T-helper 17 cell (primary cell): ENCODE measurements at places on chromosomes 6 and 20. TPM values are rescaled to one million over a fixed set of nuclear protein-coding genes. Genes with fewer than 3 reads are reported as not detected.

DNA sequence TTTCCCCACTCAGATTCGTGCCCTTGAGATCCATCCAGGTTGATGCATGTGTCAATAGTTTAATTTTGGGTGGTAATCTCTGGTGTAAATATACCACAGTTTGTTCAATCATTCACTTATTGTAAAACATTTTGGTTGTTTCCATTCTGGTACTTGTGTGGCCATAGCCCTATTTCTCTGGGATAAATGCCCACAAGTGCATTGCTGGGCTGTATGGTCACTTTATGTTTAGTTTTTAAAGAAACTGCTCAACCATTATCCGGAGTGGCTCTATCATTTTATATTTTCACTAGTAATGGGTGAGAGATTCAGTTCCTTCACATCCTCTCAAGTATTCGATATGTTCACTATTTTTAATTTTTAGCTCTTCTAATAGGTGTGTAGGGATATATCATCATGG, 60.7 kb upstream of the RNF24 start:
- no peak for DNase-seq
- no peak overlapping the region for H3K27ac ChIP-seq

GRCh38 chr6:43742931-43743632, 26.9 kb upstream of the VEGFA start:
- H3K4me3 ChIP-seq, result no peak overlapping the region
- H3K27ac ChIP-seq, result peak overlapping the region; percentile 69
- H3K4me1 ChIP-seq, result peaks cover 5% of the 10 kb centered on the region
- no peaks in the 10 kb centered on the region for H3K36me3 ChIP-seq
- no peak for DNase-seq
- H3K27me3 ChIP-seq, result peaks cover 34% of the 10 kb centered on the region

DNA sequence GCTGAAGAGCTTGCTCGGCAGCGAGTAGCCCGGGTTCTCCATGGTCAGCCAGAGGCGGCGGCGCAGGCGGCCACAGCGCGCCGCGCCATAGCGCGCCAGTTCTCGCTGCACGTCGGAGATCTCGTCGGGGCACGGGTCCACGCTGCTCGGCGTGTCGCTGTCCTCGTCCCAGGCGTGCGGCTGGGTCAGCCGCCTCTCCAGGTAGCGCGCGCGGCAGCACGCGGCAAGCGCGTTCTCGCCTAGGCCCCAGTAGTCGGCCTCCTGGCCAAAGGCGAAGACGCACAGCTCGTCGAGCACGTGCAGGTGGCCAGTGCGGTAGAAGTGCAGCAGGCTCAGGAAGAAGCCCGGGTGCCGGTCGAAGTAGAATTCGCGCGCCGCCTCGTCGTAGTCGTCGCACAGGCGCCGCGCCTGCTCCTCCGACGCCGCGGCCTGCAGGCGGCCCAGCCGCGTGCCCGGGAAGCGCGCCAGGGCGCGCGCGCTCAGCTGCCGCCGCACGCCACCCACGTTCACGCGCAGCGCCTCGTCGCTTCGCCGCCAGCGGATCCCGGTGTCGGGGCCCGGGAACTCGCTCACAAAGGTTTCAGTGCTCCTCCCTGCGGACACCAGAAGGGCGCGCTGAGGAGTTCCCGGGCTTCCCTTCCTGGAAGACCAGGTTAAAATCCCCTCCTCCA, 2.7 kb downstream of the KCNS1 start:
- H3K36me3 ChIP-seq, result no peaks in the 10 kb centered on the region
- peaks cover 12% of the 10 kb centered on the region for H3K4me1 ChIP-seq

- H3K4me3 ChIP-seq, result no peak overlapping the region
- peaks cover 13% of the 10 kb centered on the region for H3K27me3 ChIP-seq
- H3K36me3 ChIP-seq, result no peaks in the 10 kb centered on the region
- H3K4me1 ChIP-seq, result peaks cover 12% of the 10 kb centered on the region
- no peak for DNase-seq
- H3K27ac ChIP-seq, result no peak overlapping the region
These were observed 15.0 kb downstream of the HSPA12B start for GRCh38 chr20:3747471-3747870.

DNA sequence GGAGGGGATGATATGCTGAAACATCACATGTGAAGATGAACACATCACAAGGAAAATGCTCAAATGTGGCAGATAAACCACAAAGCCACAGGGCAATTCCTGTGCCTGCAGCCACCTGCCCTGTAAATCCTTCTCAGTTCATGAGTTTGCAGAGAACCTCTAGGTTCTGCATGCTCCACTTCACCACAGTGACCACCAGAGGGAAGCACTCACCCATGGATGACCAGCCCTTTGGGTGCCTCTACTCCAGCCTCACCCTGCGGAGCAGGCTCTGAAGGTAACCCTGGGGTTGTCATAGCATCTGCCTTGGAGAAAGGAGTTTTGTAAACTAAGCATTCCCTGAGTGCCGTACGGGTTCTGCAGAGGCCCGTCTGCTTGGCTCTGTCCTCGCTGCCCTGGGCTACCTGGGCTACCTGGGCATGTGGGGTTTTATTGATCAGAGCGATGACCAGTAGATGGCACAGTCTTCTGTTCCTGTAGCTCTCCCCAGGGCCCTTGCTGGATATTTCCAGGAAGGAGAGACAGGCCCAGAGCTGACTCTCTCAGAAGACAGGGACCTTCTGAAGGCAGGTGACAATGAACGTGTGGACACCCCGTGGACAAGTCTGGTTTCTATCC, 31.7 kb upstream of the CST1 start:
- H3K4me1 ChIP-seq, result no peaks in the 10 kb centered on the region
- no peaks in the 10 kb centered on the region for H3K36me3 ChIP-seq
- no peak for DNase-seq
- no peaks in the 10 kb centered on the region for H3K27me3 ChIP-seq
- H3K4me3 ChIP-seq, result no peak overlapping the region

DNA sequence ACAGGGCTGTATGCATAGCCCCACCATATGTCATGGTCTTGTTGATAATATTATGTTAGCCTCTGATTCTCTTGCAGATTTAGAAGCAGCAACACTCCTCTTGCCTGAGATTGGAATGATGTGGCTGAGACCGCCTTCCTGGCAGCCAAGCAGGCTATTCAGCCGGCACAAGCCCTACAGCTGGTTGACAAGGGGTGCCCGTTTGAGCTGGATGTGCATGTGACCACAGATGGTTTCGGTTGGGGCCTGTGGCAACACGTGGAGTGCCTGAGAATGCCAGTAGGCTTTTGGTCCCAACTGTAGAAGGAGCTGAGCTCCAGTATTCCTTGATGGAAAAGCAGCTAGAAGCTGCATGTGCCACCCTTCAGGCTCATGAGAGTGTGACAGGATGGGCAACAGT, 303.6 kb upstream of the POU3F2 start:
- no peaks in the 10 kb centered on the region for H3K36me3 ChIP-seq
- H3K27me3 ChIP-seq, result no peaks in the 10 kb centered on the region
- H3K4me1 ChIP-seq, result no peaks in the 10 kb centered on the region
- H3K4me3 ChIP-seq, result no peak overlapping the region

GRCh38 chr6:25025248-25025918, 89.6 kb upstream of the RIPOR2 start:
- H3K36me3 ChIP-seq, result no peaks in the 10 kb centered on the region
- H3K4me1 ChIP-seq, result peaks cover 55% of the 10 kb centered on the region
- H3K4me3 ChIP-seq, result peak overlapping the region; percentile 60
- H3K27ac ChIP-seq, result peak overlapping the region; percentile 100
- no peaks in the 10 kb centered on the region for H3K27me3 ChIP-seq

DNA sequence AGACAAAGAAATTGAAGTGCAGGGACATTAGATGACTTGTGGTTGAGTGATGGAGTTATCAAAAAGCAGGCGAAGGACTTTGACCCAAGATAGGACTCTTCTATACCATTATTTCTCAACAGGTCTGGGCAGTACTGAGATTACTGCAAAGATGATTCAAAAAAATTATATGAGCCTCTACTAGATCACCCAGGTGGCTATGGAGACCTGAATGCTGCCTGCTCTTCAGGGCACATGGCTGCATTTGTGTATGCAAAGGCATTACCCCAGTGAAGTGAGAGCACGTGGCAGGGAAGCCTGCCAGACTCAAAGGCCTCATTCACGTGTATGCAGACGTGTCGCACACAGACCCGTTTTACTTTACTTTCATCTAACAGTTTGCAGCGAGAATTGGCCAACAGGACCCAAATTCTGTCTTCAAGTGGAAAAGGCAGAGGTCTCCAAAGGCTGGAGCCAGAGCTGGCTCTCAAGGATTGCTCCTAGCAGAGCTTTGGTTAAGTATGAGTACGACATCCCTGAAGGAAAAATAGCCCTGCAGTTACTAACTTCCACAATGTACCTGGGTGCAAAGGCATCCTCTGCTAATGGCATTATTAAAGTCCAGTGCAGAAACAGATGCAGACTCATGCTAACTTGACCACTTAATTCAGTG, 113.8 kb upstream of the ARMC2 start:
- no peak overlapping the region for H3K27ac ChIP-seq
- no peak overlapping the region for H3K4me3 ChIP-seq
- peaks cover 7% of the 10 kb centered on the region for H3K4me1 ChIP-seq
- no peak for DNase-seq
- no peaks in the 10 kb centered on the region for H3K36me3 ChIP-seq
- H3K27me3 ChIP-seq, result peaks cover 14% of the 10 kb centered on the region

GRCh38 chr6:140101818-140102217, 727.4 kb upstream of the CITED2 start:
- peaks cover 7% of the 10 kb centered on the region for H3K4me1 ChIP-seq
- no peak overlapping the region for H3K4me3 ChIP-seq
- DNase-seq, result no peak
- H3K27ac ChIP-seq, result no peak overlapping the region
- peaks cover 4% of the 10 kb centered on the region for H3K27me3 ChIP-seq
- H3K36me3 ChIP-seq, result no peaks in the 10 kb centered on the region

DNA sequence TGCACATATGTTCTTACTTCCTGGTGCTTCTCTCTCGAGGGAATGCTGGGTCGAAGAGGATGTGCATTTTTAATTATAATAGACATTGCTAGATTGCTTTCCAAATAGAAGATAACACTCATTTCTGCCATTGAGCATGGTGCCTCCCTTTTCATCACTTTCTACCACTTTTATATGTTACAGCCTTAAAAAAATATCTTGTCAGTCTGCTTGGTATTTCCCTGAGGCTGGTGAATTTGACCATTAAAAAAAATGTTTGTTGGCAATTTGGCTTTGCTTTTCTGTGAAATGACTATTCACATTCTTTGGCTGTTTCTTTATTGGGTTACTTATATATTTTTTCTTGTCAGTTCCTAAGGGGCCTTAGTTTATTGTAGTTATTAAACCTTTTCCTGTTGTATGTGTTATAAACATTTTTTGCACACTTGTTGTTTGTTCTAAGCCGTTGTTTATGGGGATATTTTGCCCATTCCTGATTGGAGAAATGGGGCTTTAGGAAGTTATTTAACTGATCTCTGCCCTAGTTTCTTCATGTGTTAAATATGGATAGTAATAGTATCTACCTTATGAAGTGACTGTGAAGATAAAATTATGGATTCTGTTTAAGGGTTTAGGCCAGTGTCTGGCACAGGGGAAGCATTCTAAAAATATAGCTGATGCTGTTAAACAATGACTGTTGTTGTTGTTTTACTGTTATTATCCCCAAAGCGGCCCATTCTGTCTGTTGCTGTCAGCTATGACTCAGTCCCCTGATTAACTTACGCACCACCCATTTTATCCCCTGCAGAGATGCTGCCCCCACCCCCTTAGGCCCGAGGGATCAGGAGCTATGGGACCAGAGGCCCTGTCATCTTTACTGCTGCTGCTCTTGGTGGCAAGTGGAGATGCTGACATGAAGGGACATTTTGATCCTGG, 3.8 kb downstream of the DDR1 start:
- peaks cover 9% of the 10 kb centered on the region for H3K36me3 ChIP-seq
- H3K4me1 ChIP-seq, result peaks cover 21% of the 10 kb centered on the region

DNA sequence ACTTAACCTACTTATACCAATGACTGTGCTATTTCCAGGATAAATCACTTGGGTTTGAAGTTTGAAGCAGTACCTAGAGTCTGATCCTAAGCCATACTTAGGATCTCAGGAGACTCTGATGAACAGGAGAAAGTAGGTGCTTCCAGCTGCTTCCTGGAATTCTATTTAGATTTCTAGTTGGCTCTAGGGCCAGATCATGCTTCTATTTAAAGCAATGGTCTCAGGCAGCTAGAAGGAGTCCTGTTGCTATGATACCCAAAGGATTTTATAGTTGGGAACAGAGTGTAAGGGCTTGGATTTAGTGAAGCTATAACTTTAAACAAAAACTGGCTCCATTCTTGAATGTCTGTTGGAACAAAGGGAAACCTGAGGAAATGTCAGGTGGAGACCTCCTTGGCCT, 52.4 kb upstream of the TINAG start:
- H3K36me3 ChIP-seq, result no peaks in the 10 kb centered on the region
- H3K4me3 ChIP-seq, result no peak overlapping the region
- no peak overlapping the region for H3K27ac ChIP-seq
- no peak for DNase-seq

- no peak for DNase-seq
- H3K27me3 ChIP-seq, result no peaks in the 10 kb centered on the region
- H3K36me3 ChIP-seq, result no peaks in the 10 kb centered on the region
These were observed 222.3 kb downstream of the IBTK start for GRCh38 chr6:82025271-82025670.

DNA sequence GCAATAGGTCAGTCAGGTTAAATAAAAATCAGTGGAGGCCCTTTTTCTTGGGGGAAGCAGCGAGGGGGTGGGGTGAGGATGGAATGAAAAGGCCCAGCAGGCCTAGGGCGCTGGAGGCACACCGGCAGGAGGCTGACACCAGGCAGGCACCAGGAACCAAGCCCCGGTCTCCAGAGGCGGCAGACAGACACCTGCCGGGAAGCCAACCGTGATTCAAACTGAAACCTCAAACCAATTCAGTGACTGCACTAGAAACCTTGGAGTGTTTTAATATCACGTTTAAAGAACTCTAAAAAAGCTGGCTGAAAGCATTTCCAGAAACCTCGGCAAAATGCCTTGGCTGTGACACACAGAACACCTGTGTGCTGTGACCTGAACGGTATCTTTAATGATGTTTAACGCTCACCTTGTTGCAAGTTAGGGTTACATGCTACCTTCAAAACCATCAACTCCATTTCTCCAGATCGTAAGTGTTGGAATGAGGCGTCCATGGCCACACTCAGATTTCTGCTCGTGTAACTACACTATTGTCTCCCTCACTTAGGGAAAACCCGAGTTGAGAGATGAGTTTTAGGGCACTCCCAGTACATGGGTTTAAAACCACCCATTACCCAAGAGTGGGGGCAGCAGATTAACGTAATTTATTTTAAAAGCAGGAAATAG, 27.2 kb downstream of the DIDO1 start:
- no peak for DNase-seq
- peaks cover 21% of the 10 kb centered on the region for H3K4me1 ChIP-seq
- H3K27me3 ChIP-seq, result no peaks in the 10 kb centered on the region
- peak overlapping the region; percentile 73 for H3K4me3 ChIP-seq
- H3K27ac ChIP-seq, result peak overlapping the region; percentile 80

GRCh38 chr6:146915671-146916127, 288.5 kb upstream of the STXBP5 start:
- H3K36me3 ChIP-seq, result no peaks in the 10 kb centered on the region
- peaks cover 35% of the 10 kb centered on the region for H3K27me3 ChIP-seq

- H3K27me3 ChIP-seq, result no peaks in the 10 kb centered on the region
- DNase-seq, result no peak
- peak overlapping the region; percentile 93 for H3K27ac ChIP-seq
- H3K4me1 ChIP-seq, result peaks cover 21% of the 10 kb centered on the region
- no peaks in the 10 kb centered on the region for H3K36me3 ChIP-seq
These were observed 1.0 kb upstream of the MTG2 start for GRCh38 chr20:62181808-62182207.

MLN gene
- total RNA-seq, result not detected

RBM39 gene
- 1,109 TPM for total RNA-seq

RAB44 gene
- 0.21 TPM for total RNA-seq

MYB gene
- 1.3 TPM for total RNA-seq

C20orf144 gene
- total RNA-seq, result 0.45 TPM

PSORS1C2 gene
- not detected for total RNA-seq

ARHGAP40 gene
- total RNA-seq, result not detected

BCAS4 gene
- 8.0 TPM for total RNA-seq

SLC32A1 gene
- not detected for total RNA-seq

CTAGE9 gene
- total RNA-seq, result not detected

LY6G6F gene
- total RNA-seq, result 29.1 TPM
